Esophagus squamous epithelium (tissue), 5 donors: ENCODE measurements at places on chromosomes 5 and 9. TPM values are rescaled to one million over a fixed set of nuclear protein-coding genes. Genes with fewer than 3 reads are reported as not detected.

Gene C9
- not detected for total RNA-seq

Gene CCNJL
- total RNA-seq = 3.0 TPM

Gene SPINK7
- total RNA-seq = 241 TPM

Gene CREBRF
- 8.4 TPM for total RNA-seq

Gene PCDHGA11
- total RNA-seq = 4.2 TPM

Gene GABRA6
- total RNA-seq = not detected

Gene UHRF2
- 12.9 TPM for total RNA-seq

Gene PSMB7
- 229 TPM for total RNA-seq

Gene TMC1
- 1.5 TPM for total RNA-seq

Gene SLC6A3
- not detected for total RNA-seq

Gene TRIP13
- total RNA-seq = 3.2 TPM

Gene SPINK4
- total RNA-seq = not detected

Gene PDE6A
- 0.82 TPM for total RNA-seq

Gene CARD9
- total RNA-seq = 1.1 TPM

Gene GPR107
- total RNA-seq = 18.9 TPM
